Activated CD4-positive, alpha-beta T cell treated with anti-CD3 and anti-CD28 coated beads, Interleukin-2, amount 10 ng/mL, durations not matched to agents 24 days and 14 days (primary cell): ENCODE measurements at places on chromosomes 2 and 18. TPM values are rescaled to one million over a fixed set of nuclear protein-coding genes. Genes with fewer than 3 reads are reported as not detected.

The HNRNPA3 gene
- total RNA-seq: 333 and 336 TPM in 2 replicates

- no peak overlapping the region for H3K4me3 ChIP-seq
- no peaks in the 10 kb centered on the region for H3K36me3 ChIP-seq
- H3K27me3 ChIP-seq: peaks cover 9% of the 10 kb centered on the region
- DNase-seq: no peak
These were observed 89.3 kb upstream of the TMEM247 start for GRCh38 chr2:46390036-46390435.

DNA sequence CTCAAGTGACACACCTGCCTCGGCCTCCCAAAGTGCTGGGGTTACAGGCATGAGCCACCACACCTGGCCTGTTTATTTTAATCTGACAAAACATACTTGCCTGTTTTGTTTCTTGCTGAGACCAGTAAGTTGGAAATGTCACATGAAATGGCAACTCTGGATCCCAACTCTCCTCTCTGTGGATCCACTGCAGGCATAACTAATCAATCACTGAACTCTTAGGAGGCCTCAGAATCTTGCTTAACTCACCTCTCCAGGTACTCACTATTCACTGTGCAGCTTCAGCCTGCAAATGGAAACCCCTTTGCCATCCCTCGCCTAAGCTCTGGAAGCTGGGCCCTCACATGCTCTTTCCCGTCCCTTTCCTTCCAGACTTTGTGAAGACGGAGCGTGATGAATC is 56.4 kb upstream of the ATG16L1 start:
- peak overlapping the region; percentile 29 for H3K27ac ChIP-seq
- H3K27me3 ChIP-seq: no peaks in the 10 kb centered on the region
- DNase-seq: no peak
- H3K4me1 ChIP-seq: peaks cover 3% of the 10 kb centered on the region
- no peak overlapping the region for H3K4me3 ChIP-seq

DNA sequence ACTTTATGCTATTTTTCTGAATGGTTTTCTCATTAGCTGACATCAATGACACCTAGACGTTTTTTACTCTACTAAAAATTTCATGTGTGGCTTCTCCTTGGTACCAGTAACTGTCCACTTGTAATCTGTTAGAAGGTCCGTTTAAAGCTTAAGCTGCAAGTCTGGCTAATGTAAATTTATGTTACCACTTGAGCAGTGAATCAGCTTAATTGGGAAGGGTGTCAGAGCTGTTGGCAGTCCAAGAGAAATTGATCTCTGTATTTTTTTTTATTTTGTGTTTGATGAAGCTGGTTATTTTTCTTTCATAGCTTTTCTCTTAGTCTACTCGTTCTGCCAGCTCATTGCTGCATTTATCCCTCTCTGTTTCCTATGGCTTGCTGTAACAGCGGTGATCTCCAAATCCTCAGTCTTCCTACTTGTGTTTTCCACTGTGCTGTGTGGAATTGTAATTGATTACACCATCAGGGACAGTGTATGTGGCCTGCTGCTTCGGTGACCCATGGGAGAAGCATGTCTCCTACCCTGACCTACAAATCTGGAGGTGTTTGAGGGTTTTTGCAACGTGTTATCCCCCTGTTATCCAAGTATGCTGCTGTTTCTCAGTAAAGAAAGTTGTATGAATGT is 724.2 kb upstream of the REG3G start:
- no peaks in the 10 kb centered on the region for H3K4me1 ChIP-seq
- H3K4me3 ChIP-seq: no peak overlapping the region
- H3K27ac ChIP-seq: no peak overlapping the region
- no peaks in the 10 kb centered on the region for H3K27me3 ChIP-seq

- H3K27ac ChIP-seq: no peak overlapping the region
- H3K27me3 ChIP-seq: no peaks in the 10 kb centered on the region
- no peak overlapping the region for H3K4me3 ChIP-seq
- no peaks in the 10 kb centered on the region for H3K36me3 ChIP-seq
- H3K4me1 ChIP-seq: no peaks in the 10 kb centered on the region
These were observed 7.7 kb downstream of the CCDC178 start for GRCh38 chr18:33432857-33433256.
